Left renal cortex interstitium (tissue), 4 donors: ENCODE measurements at places on chromosomes 2 and 18. TPM values are rescaled to one million over a fixed set of nuclear protein-coding genes. Genes with fewer than 3 reads are reported as not detected.

IRS1 gene
- 11.4 TPM for polyA plus RNA-seq

PELI1 gene
- polyA plus RNA-seq: 32.1 TPM

WDR7 gene
- polyA plus RNA-seq: 10.4 TPM

DNA sequence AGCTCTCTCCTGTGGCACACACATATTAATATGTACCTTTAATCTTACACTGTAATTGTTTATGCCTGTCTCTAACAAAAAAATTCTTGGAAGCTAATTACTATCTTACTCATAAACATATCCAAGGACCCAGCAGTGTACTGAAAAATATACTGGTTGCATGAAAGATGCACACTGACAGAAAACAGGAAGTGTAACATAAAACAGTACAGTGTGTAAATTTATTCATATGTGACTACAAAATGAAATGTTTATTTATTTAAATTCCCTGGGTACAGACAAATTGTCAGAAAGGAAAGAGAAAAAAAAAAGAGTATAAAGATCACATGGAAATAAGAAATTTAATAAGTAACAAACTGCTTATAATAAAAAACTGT is 28.5 kb downstream of the TMEM131 start:
- no peak for DNase-seq

DNA sequence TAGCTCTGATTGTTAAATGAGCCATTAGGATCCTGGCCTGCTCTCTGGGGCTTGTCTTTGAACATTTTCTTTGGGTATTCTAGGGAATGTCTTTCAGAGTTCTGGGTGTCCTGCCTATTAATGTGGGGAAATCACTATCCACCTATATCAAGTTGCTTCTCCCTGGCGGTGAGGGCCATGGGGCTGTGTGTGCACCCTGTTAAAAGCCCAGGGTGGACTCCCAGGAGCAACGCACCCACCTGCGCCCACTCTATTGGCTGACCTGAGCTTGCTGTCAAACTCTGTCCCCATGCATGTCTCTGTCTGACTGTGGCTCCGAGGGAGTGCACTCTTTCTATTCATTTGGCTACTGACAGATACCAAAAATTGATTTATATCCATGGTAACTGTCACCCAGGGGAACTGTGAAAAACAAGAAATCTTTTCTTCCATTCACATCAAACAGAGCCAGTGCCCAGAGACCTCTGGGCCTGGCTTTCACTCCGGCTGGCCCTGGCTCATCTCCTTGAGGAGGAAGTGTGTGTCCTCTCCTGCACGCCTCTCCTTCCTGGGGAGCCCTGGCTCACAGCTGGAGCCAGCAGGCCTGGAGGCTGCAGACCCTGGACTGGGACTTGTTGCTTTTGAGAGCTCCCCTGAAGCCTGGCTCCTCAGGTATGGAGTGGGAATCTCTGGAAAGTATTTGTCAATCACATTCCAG is 10.5 kb upstream of the TOGARAM2 start:
- no peak for DNase-seq

DNA sequence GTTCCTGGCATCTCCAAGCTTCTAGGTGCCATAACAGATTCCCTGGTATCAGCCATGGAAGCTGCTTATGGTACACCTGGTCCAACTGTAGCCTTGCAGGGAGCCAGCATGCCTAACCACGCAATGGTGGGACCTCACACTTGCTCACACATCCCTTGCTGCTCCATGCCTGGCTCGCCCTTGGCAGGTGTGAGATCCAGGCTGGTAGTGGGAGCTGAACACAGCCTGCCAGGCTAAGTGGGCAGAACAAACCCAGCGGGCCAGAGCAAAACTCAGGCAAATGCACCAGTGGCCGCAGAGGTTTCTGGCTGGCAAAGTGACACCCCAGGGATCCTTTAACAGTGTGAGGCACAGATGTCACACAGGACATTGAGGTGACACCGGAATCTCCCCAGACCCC is 185.8 kb downstream of the NDUFA10 start:
- DNase-seq: no peak

GRCh38 chr2:185466915-185467314 is 271.7 kb upstream of the FSIP2 start:
- no peak for DNase-seq

DNA sequence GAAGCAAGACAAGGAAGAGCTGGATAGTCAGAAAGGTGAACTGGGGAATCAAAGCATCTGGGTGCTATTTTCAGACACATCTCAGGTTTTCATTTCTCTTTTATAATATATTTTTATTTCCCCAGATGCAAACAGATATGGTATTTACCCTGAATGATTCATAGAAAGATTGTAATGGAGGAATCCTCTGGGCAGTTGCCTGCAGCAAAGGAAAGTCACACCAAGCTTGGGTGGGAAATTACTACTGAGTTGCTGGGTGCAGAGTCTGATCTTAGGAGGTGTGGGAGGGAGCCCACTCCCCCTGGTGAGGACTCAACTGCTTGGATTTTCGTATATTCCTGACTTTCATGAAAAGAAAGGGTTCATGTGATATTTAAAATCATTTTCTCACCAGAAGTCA is 2.1 kb downstream of the EFR3B start:
- no peak for DNase-seq

- peak; percentile 32 for DNase-seq
Observed at GRCh38 chr2:26144953-26145680, 27.8 kb upstream of the GAREM2 start.

GRCh38 chr18:9734189-9734588 is 26.1 kb downstream of the RAB31 start:
- no peak for DNase-seq

DNA sequence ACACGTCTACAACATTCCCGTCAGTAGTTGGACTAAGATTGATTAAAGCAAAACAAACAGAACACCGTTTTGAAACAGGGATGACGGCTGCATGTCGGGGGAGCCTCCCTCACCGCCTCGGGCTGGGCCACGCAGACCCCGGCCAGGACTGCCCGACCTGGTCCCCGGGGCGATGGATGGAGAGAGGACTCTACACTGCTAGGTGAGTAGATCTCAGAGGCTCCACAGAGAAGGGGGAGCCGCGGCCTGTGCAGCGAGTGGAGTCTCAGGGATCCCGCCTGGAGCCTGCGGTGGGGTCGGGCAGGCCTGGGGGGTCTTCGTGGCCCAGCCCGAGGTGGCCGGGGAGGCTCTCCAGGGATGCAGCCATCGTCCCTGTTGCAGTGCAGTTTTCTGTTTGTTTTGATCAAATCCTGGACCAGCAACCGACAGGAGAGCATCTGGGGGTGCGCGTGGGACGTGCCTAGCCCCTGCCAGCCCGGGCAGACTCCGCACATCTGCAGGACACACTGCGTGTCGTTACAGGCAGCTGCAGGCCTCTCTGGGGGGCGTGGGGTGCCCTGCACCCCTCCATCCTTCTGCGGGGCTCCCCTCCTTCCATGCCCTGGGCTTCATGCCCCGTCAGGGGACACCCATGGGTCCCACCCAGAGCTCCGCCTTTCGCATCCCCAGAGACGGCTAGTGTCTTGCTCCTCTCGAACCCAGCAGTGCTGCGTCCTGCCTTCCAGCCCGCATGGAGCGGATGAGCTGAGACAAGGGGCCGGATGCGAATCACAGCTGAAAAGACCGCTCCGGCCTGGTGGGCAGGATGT is 143.6 kb downstream of the RTP5 start:
- DNase-seq: no peak

- no peak for DNase-seq
Observed at GRCh38 chr18:23154823-23155500, 19.7 kb downstream of the CABLES1 start.

DNA sequence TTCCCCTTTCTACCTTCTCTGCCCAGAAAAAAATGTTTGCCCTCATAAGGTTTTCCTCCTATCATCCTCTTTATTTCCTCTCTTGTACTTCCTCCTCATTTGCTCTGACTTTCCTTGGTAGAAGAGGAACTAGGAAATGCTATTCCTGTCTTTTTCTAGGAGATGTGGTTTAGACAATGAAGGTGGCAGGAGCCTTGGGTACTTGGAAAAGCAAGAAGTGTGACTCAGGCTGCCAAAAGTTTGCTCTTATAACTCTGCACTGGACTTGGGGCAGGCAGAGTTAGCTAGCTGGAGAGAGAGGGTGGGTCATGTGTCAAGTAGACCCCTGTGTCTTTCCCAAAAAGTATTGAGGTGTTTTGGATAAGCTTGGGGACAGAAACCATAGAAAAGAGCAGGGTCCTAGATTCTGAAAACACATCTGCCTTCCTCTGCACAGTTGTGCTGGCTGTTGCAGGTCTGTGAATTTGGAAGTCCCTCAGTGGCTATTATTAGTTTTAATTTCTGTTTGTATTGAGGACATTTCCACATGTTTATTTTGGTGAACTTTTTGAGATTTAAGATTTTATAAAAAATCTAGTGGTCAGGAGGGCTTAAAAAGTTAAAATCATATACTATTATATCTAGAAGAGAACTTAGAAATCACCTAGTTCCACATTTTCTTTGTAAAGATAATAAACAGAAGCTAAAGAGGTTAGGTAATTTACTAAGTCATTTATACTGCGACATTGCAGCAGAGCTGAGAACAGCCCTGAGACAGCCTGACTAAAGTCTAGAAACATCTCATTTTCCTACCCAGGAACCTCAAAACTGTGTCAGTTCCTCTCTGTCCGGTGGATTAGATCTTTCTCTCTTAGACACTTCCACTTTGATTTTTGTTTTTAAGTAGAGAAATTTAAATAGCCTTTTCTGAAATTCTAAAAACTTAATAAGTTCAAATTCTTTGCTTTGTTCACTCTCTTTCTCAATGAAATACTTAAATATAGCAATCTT is 16.0 kb downstream of the INSIG2 start:
- DNase-seq: no peak

DNA sequence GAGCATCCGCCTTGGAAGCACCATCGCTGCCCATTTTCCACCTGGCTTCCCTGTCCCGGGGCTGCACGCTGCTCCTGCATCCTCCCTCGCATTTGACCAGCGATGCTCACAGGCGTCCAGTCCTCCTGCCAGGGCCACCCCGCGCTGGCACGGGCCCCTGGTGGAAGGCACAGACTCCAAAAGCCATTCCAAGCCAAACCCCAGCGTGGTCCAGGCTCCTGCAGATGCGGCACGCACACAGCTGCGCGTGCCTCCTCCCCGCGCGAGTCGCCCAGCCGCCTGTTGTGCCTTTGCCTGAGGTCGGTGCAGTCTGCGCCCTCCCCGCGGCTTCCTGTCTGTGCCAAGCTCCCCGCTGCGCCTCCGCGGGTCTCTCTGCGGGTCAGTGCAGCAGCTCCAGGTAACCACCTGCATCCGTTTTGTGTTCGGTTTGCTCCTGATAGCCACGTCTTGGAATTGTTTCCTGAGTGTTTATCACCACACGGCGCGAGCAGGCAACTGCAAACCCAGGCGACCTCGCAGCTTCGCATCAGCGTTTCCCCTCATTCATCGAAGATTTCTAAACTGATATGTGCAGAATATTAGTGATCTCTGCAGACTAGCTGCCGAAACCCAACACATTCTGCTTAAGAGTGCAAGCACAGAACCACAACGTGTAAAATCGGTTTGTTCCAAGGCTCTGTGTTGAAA is 65.2 kb upstream of the SALL3 start:
- no peak for DNase-seq

- DNase-seq: no peak
Observed at GRCh38 chr18:848062-848861, 36.2 kb upstream of the YES1 start.

DNA sequence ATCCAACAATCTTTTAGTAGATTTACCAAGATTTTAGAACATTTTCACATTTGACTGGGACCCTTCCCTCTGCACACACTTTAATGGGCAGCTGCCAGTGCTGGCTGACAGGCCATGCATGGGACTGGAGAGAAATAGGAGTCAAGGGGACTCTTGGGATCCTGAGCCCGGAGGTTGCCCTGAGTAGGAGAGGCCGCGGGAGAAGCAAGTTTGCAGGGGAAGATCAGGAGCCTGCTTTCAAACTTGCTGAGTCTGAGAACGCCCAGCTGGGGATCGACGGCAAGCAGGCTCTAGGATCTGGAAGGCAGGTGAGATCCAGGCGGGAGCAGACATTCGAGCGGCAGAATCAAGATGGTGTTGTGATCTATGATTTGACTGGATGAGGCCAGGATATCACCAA is 186.1 kb downstream of the HDAC4 start:
- DNase-seq: no peak

DNA sequence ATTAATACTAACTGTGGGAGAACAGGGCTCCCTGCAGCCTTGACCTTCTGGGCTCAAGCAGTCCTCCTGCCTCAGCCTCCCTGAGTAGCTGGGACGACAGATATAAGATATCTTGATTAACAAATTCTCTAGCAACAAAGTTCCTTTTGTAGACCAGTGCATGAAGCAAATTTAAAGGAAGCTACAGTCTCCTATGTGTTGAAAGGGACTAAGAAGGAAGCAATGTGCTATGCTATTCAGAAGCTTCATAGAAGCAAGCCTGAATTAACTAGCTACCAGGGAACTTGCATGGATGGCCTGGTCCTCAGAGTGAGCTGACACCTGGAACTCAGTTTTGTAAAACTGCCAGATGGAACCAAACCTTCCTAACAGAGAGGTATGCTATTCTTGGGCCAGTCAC is 33.2 kb downstream of the RAPH1 start:
- DNase-seq: no peak

GRCh38 chr18:79545736-79546171 is 133.8 kb upstream of the CTDP1 start:
- no peak for DNase-seq

GRCh38 chr18:57023275-57023882 is 123.5 kb upstream of the BOD1L2 start:
- peak; percentile 28 for DNase-seq

DNA sequence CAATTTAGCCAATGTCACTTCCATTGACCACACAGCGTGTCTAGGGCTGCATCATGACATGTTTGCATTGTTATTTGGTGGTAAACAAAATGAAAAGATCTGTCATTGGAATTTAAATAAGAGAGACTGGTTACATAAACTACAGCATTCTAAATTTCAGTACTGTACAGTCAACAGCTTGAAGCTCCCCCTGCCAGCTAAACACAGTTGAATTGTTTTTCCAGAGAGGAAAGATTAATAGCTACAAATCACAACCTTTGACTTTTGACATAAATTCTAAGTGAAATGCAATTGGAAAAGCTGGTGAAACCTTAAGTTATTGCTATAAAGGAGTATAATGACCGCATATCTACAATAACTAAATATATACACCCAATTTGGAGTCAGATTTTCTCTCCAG is 1600.0 kb upstream of the ACVR2A start:
- no peak for DNase-seq

GRCh38 chr2:173571887-173572680 is 217.4 kb downstream of the CDCA7 start:
- DNase-seq: no peak

- no peak for DNase-seq
Observed at GRCh38 chr2:128812183-128812940, 493.7 kb upstream of the HS6ST1 start.
